ENCODE measurements at places on chromosomes 4 and X. TPM values are rescaled to one million over a fixed set of nuclear protein-coding genes. Genes with fewer than 3 reads are reported as not detected.

GRCh38 chrX:17788956-17789562, 51.8 kb downstream of the SCML1 start:
- DNase-seq = no peak

GRCh38 chr4:53914313-53915016, 149.9 kb downstream of the CHIC2 start:
- DNase-seq = no peak

DNA sequence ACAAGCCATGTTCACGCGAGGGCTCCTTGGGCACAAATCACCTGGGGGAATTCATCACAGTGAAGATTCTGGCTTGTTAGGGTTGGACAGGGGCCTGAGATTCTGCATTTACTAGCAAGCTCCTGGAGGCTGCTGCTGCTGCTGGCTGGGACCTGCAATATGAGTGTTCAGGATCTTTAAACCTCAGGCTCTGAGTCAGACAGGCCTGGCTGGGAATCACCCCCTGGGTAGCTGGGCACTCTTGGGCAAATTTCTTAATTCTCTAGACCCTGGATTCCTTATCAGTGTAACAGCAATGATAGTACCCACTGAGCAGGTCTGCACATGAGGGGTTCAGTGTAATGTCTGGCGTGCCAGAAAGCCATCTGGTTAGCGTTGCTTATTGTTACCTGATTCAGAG, 101.5 kb downstream of the DHX15 start:
- no peak for DNase-seq

- DNase-seq = no peak
Observed at GRCh38 chr4:11470438-11471045, 41.8 kb upstream of the HS3ST1 start.

- DNase-seq = no peak
Observed at GRCh38 chr4:17562157-17562556, 14.8 kb upstream of the LAP3 start.

DNA sequence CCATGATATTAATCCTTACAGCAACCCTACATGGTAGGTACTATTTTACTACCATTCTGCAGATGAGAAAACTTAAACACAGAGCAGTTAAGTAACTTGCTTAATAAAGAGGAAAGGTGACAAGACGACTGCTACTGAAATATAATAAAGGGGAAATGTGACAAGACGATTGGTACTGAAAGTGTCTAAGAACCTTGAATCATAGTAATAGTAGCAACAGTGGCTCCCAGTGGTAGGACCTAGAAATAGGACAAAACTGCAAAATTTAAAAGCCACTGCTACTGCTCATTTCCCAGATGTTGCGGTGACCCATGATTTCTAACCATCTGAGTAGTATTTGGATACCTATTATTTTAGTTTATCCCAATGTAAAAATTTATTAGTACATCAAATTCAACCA, 89.5 kb downstream of the TASL start:
- DNase-seq = no peak

- DNase-seq = no peak
Observed at GRCh38 chr4:174334628-174335027, 50.9 kb downstream of the CEP44 start.

GRCh38 chr4:93751411-93751810, 77.1 kb upstream of the ATOH1 start:
- no peak for DNase-seq

DNA sequence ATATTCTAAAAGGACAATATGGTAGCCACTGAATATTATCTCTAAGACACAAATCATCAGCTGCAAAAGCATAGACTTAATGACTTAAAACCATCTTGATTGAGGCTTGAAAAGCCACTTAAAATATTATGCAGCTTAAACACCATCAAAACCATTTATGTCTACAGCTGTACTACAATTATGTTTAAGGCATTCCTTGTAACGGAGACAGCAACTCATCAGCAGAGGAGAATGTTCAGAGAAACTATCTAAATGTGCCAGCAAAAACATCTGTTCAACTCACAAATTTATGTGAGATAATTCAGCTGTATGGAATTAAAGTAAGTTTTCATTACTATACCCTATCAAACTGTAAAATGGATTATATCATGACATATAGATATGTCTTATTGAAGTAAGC, 147.9 kb upstream of the CTSO start:
- no peak for DNase-seq

SAP30 gene
- total RNA-seq = 28.5 TPM

SUPT20HL2 gene
- not detected for total RNA-seq

FRMPD4 gene
- total RNA-seq = not detected

DKK2 gene
- 0.77 TPM for total RNA-seq

TMPRSS11E gene
- not detected for total RNA-seq

ZFP92 gene
- total RNA-seq = 5.4 TPM
